Left kidney (tissue), 8 donors: ENCODE measurements at places on chromosomes 2 and 18.

- no peak for DNase-seq
Observed at GRCh38 chr18:48314690-48315089, 94.5 kb downstream of the ZBTB7C start.

- no peak for DNase-seq
Observed at GRCh38 chr2:165720511-165720910, 73.5 kb downstream of the GALNT3 start.

GRCh38 chr18:44090453-44090852 is 590.2 kb upstream of the SETBP1 start:
- no peak for DNase-seq

GRCh38 chr2:232698556-232699091 is 1.5 kb downstream of the GIGYF2 start:
- DNase-seq: no peak

GRCh38 chr2:54015798-54016699 is 45.3 kb upstream of the PSME4 start:
- no peak for DNase-seq

DNA sequence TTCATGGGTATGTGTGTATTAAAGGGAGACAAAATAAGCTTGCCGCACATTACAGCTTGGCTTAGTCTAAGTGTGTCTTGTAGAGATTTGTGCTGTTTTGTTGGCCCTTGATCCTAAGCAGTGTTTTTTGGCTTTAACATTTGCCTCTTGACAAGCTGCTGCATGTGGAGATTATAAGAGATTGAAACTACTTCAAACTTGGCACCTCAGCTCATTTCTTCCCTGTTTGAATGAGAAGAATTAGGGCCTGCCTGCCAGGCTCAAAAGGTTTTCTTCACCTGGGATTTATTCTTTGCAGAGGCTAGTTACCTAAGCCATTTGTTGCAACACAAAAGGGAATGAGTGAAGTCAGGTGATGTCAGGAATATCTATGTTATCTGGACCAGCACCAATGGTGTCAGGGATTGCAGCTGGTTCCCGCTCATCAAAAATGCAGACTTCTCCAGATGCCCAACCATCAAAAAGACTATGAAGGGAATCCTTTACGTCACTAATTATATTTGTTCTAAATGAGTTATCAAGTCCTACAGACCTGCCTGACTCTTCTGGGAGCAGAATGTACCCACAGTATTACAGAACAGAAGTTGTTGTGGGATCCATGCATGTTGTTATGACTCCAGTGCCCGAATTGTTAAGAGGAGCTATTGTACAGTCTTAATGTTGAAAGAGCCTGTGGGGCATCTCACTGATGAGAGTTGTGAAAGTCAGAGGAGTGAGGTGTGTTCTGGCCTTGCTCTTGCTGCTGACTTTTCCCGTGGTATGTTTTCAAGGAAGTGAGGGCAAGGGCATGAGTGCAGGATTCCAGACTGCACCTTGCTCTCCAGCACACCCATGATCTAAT is 31.0 kb downstream of the ABCA12 start:
- no peak for DNase-seq

GRCh38 chr2:105556366-105556765 is 157.5 kb upstream of the FHL2 start:
- no peak for DNase-seq

- no peak for DNase-seq
Observed at GRCh38 chr2:106107509-106108131, 86.5 kb downstream of the UXS1 start.

DNA sequence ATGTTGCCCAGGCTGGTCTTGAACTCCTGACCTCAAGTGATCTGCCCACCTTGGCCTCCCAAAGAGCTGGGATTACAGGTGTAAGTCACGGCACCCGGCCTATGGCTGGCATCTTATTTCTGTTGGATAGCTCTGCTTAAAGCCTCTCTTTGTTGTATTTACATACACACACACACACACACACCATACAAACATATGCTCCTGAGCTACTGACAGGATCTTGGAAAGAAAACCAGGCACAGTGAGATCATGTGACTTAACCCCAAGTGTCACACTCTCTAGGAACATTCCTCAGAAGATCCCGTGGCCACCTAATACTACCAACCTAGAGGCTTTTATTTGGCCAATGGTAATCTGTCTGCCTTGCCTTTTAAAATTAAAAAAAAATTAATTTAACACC is 85.1 kb upstream of the HAAO start:
- DNase-seq: no peak

GRCh38 chr2:161586517-161587167 is 37.6 kb upstream of the SLC4A10 start:
- DNase-seq: peak; percentile 8

DNA sequence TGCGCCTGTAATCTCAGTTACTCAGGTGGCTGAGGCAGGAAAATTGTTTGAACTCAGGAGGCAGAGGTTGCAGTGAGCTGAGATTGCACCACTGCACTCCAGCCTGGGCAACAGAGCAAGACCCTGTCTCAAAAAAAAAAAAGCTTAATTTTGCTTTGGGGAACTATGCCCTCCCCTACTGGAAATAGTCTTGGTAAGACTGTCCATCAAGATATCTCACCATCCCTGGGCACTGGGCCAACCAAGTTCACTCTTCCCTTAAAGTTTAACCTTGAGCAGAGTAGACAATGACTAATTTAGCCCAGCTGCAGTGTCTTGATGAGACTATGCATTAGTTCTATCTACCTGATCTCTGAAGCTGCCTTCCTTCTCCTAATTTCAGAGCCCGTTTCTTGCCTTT is 44.7 kb downstream of the ASXL2 start:
- no peak for DNase-seq

GRCh38 chr2:102707796-102708695 is 53.8 kb upstream of the TMEM182 start:
- DNase-seq: peak; percentile 57

DNA sequence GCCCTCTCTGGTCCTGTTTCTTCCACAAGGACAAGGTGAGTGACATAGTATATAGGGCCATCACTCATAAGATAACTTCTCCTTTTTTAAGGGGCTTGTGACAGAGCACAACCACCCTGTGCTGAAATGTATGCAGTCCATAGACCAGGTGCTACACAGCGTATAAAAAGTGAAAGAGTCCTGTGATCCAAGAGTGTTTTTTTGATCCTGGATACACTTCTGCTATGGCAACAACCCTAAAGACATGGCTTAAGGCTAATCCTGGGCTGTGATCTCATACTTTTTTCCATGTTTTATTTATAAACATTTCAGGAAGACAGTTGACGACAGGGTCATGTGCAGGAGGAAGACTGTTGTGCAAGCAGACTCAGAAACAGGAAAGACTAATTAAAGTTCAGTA is 400.5 kb upstream of the TCF4 start:
- DNase-seq: peak; percentile 18

DNA sequence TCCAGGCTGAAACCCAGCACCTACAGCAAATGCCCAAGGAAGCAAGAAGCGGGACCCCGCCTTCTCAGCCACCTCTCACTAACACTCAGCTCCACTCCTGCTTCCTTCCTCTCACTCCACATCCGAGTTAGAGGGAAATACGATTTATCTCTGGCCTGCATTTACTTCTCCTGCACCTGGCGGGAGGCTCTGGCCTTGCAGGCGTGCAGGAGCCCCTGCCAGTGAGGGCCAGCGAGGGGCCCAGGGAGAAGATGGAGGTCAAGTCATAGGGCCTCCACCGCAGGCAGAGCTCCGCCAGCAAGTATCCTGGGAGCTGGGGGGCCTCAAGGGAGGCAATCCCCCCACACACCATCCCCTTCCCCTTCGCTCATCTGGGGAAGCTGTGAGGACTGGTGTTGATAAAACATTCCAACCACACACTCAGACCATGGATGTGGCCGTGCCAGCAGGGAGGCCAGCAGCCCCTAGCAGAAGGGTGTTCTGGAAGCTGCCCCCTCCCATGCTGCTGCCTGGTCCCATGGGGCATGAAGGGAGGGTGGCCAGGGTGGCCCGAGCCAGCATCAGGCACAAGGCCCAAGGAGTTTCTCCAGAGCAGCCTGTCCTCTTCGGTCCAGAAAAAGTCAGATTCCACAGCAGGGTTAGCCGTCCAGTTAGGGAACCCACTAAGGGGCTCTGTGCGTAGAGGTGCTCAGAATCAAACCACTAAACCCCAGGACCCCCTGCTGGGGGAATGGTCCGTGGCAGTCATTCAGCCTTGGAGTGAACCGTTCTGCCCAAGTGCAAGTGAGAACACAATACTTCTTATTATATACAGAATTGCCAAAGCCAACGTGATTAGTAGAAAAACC is 91.2 kb downstream of the HDAC4 start:
- DNase-seq: no peak

DNA sequence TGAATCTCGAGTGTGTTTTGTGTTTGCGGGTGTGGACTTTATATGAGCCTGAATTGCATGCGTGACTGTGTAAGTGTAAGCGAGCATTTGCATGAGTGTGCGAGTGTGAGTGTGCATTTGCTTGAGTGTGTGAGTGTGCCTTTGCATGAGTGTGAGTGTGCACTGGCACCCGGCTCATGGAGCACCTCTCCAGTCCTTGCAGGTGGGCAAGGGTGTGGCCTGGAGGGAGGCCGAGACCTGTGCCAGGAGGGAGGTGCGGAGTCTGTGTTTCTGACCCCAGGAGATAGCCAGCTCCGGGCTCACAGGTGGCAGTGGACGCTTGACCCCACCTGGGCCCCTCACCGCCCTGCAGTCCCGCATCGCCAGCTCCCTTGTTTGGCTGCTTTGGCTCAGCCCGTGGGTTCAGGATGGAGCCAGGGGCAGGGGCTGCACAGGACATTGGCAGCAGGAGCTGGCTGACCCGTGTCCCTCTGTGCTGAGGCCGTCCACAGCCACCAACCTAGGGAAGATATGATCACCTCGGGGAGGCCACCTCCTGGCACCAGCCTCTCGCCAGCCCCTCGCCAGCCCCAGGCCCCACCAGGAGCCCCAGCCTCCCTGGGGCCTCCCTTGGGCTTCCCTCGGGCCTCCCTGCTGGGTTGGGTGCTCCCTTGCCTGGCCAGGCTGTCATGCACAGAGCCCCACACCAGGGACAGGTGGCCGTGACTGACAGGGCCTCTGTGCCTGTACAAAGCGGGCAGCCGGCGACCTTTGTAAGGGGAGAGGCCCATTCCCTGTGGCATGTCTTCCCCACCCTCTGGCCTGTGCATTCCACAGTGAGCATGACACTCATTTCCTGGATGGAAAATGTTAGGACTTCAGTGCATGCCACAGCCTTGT is 81.6 kb downstream of the PTGR3 start:
- DNase-seq: no peak

DNA sequence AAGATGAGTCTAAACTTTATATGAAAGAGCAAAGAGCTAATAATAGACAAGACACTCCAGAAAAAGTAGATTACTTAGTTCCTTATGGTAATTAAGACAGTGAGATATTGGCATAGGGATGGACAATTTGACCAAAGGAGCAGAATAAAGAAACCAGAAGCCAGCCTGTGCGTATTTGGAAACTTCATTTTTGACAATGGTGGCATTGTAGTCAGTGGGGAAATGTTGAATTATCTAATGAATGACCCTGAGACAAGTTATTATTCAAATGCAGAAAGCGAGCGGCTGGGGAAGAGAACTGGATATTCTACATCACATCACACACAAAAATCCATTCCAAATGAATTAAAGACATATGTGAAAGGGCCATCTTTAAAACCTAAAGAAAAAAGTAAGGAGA is 144.3 kb downstream of the DTNB start:
- no peak for DNase-seq

- DNase-seq: no peak
Observed at GRCh38 chr2:54574107-54574859, 118.2 kb downstream of the SPTBN1 start.

DNA sequence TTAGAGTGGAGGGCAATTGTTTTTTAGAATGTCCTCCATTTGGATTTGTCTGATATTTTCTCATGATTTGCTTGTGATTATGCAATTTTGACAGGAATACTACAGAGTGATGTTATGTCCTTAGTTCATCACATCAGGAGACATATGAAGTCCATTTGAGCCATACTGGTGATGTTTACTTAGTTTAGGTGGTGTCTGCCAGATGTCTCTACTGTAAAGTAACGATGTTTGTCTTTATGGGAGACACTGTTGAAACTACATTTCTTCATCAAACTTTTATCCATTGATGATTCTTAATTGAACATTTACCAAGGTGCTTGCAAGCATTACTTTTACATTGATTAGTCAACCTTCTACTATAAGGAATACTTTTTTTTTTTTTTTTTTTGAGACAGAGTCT is 4.9 kb upstream of the SNORC start:
- no peak for DNase-seq

DNA sequence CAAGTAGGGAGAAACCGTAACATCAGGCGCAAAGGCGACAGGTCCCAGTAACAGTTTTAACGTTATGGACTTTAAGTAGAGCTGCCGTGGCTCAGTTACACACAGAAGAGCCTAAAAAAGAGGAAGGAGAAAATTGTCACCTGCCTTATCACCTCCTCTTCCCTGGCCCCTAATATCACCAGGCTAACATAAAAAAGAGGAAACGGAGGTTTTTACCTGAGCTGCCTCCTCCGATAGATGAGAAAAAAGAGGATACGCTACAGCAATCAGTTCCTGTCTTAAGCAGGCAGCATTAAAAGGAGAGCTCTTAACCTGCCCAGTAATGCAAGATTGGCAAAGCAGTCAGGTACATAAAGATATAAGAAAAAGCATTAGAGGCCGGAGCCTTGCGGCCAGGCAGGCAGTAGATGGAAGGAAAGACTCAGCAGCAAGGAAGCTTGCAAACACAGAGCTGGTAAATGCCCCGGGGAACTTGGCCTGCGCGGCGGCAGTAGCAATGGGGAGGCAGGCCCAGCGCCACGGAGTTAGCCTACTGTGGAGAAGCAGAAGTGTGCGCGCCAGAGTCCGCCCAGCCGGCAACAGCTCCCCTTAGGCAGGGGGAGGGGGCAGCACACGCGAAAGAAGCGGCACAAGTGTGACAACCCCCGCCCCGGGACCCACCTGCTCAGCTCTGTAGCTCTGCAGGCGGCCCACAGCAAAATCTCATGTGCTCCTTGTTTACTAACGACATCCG is 116.3 kb upstream of the SCN7A start:
- peak; percentile 50 for DNase-seq

DNA sequence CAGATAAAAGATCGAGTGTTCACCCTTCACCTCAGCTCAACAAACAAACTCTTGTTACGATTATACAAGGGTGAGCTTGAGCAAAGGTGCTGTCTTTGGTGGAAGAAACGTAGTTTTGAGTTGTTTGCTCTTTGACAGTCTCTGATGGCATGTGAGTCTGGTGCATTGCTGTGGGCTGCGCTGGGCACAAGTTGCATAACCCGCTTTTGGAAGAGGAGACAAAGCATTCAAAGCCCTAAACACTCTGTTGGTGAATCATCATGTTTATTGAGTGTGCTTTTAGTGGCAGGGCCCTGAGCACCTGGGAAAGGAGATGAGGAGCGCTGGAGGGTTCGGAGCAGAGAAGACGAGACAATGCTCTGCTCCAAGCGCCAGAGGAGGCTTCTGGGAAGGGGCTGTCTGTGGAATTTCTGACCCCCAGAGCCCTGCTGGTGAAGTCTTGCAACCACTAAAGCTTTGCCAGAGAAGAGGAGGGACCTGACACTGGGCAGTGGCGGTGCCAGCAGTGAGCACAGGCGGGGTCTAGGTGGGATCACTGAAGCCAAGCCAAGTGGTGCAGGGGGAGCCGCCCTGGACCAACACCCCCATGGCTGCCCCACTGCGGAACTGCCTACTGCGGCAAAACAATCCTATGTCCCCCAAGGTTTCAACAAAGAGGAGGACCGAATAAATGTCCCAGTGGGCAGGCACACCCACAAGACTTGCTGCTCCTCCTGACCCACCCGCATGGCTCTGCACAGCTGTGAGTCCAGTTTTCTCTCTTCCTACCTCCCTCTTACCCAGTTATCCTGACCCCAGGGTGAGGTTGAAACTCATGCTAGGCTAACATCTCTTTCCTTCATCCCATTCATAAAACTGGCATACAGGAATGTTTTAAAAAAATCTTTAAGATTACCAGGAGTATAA is 64.0 kb downstream of the TNFRSF11A start:
- no peak for DNase-seq

GRCh38 chr2:24392542-24393059 is 32.3 kb upstream of the ITSN2 start:
- DNase-seq: no peak
